ENCODE measurements at places on chromosomes 3 and 15.

GRCh38 chr3:185152410-185153170 is at the start of gene C3orf70:
Gene C3orf70 (minus strand): TSS chr3:185153060. CDS start chr3:185152823, 237 bp downstream.
- no peak for DNase-seq

DNA sequence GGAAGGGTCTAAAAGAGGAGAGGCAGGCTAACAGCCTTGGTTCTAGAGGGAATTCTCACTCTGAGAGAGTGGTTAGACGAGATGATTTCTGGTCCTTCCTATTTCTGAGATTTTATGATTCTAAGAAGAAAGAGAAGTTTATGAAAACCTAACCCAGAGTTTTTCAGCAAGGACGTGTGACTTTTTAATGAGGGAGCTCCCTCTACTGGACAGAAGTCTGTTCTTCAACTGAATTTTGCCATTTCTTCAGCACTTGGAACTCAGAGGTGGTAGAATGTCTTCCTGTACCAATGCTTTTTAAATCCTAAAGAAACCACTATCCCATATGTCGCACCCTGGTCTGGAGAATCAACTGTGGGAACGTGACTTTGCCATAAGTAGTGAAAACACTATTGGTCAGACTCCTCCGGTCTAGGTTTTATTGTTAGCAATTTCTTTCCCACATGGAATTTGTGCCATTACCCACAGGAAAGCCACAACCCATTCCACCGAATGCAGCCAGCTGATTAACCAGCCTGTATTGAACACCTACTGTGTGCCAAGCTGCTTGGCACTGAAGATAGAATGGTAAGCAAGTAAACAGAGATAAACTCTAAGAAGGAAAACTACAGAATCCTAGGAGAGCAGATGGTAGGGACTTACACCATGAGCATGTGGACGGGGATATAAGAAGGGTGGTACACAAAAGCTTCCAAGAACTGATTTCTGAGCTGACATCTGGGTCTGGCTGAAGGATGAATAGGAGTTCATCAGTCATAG is 199.5 kb upstream of the LMCD1 start:
- no peak for DNase-seq

- no peak for DNase-seq
Observed at GRCh38 chr3:42668793-42669217, 15.3 kb downstream of the ZBTB47 start.

DNA sequence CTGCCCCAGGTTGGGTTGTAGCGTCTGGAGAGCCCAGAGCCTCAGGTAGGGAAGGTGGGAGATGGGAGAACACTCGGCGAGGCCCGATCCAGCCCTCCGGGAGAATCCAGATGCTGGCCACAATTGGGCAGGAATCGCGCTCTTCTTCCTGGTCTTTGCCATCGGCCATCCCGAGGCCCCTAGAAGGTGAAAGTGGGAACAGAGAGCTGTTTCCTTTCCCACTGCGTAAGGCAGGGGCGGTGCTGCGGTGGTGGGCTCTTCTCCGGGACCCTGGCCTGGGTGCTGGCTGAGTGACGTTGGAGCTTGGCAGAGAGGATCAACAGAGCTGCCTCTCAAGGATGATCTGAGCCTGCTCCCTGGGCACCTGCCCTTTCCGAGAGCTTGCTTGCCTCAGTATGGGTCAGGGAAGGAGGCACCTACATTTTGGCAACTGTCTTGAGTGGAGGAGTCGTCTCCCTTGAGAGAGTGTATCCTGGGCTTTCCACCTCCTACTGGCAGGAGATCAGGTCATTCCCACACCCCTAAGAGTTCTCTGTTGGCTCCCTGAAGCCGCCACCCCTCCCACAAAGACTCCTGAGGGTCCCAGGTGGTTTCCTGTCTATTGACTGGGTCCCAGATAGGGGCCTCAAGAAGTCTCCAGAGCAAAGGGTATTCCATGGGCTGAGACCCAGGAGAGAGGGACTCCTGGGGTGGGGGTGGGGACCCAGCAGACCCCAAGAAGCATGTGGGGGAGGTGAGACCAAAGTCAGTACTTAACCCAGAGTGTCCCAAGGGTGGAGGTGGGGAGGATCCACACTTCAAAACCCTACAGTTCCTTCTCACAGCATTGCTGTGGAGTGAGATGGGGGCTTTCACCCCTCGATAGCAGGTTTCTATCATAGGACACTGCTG is 1.6 kb downstream of the C15orf39 start:
- DNase-seq: no peak

DNA sequence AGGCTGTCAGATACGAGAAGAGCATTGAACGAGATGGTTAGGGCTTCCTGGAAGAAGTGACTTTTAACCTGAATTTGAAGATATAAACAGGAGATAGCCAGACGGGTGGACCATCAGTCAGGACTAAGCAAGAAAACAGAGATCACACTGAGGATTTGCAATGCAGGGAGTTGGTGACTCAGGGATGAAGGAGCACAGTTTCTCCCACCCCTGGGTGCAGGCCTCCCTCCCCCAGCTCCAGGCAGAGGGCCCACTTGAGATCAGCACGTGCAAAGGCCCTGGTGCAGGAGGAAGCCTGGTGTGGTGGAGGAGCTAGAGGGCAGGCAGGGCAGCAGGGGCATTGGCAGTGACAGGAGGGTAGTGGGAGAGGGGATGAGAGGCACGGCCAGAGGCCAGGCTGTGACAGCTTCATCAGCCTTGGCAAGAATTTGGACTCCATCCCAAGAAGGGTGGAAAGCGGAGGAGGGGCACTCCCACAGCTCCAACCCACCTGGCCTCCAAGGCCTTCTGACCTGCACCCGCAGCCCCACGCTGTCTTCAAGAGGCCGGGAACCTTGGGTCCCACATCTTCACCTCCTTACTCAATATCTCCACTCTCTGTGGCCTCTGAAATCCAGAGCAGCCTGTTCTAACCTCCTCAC is 8.7 kb upstream of the PCSK6 start:
- no peak for DNase-seq

DNA sequence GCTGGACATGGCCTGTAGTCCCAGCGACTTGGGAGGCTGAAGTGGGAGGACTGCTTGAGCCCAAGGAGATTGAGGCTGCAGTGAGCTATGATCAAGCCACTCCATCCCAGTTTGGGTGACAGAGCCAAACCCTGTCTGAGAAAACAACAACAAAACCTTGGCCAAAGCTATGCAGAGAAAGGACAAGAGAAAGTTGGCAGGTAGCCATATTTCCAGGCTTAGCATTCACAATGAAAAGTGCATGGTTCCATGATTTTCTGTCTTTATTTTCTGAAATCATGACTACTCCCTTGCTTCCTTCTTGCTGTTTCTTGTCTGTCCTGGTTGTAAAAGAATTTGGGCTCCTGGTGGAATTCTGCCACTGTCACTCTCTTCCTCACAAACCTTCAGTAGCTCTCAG is 284.6 kb upstream of the C2CD4B start:
- no peak for DNase-seq

DNA sequence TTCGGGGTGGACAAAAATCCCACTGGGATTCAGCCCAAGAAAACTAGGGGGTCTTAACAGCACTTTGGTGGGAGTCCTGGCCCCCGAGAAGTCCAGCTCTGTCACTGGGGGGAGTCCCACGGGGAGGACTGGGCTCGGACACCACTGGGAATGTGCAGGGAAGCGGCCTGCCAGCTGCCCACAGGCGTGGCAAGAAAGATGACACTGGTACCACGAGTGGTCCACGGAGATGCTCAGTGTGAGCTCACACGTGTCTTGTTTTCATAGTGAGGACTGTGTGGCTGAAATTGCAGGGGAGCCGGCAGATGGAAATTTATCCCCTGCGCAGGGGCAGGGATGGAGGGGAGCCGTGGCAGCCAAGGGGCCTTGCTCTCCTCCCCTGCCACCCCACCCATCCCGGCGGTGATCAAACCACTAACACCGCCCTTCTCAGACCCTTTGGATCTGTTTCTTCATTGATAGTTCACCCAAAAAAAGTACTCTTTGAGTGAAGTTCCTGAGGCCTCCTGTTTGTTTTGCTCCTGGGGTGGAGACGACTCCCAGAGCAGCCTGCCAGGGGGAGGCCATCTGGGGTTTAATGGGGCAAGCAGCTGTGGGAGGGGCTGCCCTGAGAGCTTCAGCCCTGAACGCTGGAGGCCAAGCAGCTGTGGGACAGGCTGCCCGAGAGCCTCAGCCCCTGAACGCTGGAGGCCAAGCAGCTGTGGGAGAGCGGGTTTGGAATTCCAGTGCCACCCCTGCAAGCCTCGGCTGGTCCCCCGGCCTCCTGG is 130.9 kb downstream of the LRRK1 start:
- no peak for DNase-seq

- DNase-seq: no peak
Observed at GRCh38 chr3:4935347-4935746, 43.9 kb upstream of the BHLHE40 start.

DNA sequence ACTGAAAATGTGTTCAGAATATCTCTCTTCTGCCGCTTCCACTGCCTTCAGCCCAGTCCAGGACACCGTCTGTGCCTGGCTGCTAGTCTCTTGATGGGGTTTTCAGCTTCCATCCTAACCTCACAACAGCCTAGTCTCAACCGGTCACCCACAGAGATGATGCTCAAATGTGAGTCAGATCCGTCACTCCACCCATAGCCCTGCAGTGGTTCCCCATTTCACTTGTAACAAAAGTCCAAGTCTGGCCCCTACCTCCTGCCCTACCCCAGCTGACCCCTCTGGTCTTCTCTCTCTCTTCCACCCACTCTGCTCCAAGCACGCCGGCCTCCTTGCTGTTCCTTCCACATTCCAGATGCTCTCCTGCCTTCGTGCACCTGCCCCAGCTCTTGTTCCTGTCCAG is 68.1 kb downstream of the PPARG start:
- no peak for DNase-seq

DNA sequence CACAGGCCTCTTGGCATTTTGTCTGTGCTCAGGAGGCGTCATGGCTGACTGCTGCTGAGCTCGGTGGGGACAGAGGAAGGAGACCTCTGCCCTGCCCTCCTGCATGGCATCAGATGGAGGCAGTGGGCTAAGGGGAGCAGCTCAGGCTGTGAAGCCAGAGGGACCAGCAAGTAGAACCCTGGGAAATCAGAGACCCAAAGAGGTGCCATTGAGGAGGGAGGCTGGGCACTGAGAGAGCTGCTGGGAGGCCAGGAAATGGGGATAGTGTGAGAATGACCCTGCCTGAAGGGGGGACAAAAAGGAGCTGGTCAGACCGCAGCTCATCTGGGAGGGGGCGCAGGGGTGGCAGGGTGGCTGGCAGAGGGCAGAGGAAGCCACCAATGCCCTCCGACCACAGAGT is 136.8 kb downstream of the FBLN2 start:
- no peak for DNase-seq

DNA sequence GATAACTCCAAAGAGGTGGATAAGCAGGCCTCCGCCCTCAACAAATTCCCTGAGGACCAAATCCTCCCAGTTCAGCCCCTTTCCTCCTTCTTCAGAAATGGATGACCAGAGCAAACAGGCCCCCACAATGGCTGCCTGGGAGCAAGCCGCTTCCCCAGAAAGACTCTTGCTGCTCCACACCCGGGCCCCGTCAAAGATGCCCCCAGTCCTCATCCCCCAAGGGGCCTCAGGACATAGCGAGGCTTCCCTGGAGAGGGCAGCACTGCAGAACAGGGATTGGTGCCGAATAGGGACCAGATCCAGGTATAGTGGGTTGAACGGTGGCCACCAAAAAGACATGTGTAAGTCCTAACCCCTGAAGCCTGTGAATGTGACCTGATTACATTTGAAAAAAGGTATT is 502.3 kb downstream of the SHQ1 start:
- DNase-seq: no peak

DNA sequence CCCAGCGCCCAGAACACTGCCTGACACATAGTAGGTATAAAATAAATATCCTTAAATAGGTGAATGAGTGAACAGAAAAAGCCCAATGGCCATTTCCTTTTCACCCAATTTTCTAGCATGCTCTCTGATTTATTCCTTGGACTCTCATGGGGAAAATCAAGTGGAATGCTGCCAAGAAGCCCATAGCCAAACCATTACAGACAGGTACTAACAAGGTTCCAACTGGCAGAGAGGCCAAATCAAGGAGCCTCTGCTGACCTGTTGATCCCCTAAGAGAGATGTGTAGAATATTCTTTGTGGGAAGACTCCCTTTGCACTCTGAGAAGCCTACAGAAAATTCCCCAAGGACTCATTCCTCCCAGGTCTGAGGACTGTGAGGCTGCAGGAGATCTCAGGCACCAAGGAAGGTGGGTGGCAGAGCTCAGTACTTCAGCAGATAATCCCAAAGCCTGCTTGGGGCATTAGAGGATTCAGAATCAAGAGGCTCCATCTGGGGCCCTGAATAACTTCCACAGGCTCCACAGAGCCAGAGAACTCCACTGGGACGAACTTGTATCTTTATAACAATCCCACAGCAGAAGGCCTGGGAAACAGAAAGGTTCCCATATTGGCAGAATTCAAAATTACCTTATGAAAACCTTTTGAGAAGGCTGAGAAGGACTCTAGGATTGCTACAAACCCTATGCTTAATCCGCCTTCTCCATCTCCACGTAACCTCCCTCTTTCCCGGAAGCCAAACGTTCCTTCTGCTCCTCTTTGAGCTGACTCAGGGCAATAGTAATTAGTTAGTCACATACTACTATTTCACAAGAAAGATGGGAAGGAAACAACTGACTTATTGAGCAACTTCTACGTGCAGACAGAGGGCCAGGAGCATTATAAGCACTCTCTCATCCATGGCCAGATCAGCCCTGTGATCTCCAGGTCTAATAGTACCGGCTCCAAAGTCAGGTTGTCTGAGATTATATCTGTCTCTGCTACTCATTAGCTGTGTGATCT is 34.5 kb downstream of the PRICKLE2 start:
- no peak for DNase-seq

DNA sequence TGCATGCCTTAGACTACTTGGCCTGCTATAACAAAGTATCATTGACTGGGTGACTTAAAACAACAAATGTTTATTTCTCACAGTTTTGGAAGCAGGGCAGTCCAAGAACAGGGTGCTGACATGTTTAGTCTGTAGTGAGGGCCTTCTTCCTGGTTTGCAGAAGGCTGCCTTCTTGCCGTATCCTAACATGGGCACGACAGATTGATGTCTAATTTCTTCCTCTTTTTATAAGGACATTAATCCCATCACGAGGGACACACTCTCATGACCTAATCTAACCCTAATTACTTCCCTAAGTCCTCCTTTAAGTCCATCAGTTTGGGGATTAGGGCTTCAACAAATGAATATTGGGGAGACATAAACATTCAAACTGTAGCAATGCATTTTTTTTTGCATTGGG is 10.9 kb upstream of the GOLGA8B start:
- no peak for DNase-seq

DNA sequence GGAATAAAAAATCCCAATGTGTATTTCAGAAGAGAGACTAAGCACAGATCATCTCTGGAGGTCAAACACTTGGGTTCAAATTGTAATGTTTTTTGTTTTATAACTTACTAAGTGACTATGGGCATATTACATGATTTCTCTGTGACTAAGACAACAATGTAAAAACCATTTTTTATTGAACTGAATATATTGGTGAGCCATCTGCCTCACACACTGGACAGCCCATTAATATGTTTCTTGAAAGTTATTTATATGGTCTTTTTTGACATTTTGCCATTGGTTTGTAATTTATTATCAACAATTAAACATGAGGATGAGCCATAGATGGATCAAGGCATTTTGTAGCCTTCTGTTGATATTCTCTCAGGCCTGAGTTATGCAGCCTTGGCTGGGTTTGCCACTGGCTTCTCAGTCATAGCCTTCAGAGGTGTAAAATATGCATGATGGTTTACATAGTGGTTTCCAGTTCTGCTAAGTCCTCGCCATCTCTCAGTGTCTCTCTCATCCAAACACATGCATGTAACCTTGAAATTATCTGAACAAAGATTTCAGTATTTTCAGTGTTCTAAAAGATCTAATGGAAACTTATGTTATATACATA is 997.2 kb downstream of the DIPK2A start:
- no peak for DNase-seq

- no peak for DNase-seq
Observed at GRCh38 chr3:180287703-180288102, 251.0 kb upstream of the PEX5L start.

Data from stimulated activated CD4-positive, alpha-beta T cell treated with anti-CD3 and anti-CD28 coated beads, TNF-alpha, amount 100 ng/mL, for 4 hours (primary cell).